ENCODE measurements at places on chromosomes 1 and 21.

GRCh38 chr1:197515421-197515820, 247.4 kb downstream of the CRB1 start:
- no peak for DNase-seq

GRCh38 chr1:18575620-18576019, 55.0 kb upstream of the PAX7 start:
- peak; percentile 11 for DNase-seq

- DNase-seq: no peak
These were observed 47.8 kb downstream of the USP24 start for GRCh38 chr1:55167224-55167871.

DNA sequence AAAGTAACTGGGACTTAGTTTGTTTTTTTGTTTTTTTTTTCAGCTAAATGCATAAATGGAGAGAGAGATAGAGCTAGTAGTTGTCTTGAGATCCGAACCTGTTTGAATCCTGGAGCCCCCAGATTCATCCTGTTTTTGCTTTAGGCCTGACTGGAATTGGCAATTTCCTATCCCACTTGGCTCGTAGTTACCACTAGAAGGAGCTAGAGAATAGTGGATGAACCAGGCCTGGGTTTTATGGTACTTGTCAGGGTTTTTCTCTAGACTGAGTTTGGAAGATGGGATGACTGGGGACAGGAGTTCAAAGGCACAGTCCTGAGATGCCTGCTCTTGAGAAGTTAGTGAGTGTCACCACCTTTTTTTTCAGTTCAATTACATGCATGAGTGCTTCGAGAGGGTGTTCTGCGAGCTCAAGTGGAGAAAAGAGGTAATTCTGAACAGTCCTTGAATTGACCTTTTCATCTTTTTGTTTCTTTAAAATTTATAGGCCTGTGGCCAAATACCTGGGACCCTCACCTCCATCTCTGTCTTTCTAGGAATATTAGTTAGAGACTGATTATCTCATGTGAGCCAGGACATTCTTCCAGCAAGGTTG, 23.4 kb downstream of the CELF3 start:
- DNase-seq: no peak

DNA sequence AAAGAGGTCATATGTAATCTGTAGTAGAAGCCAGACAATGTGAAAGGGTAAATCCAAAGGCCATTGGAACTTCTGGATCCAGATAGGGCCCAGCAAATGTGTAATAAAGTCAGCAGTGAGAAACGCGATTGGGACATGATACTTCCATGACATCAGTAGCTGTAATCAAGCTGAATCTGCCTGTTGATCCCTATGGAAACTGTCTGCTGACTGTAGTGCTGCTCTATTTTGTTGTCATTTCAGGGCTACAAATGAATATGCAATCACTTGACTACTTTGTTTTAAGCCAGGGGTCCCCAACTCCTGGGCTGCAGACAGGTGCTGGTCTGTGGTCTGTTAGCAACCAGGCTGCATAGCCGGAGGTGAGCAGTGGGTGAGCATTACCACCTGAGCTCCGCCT, 46.0 kb upstream of the RHOU start:
- DNase-seq: no peak

DNA sequence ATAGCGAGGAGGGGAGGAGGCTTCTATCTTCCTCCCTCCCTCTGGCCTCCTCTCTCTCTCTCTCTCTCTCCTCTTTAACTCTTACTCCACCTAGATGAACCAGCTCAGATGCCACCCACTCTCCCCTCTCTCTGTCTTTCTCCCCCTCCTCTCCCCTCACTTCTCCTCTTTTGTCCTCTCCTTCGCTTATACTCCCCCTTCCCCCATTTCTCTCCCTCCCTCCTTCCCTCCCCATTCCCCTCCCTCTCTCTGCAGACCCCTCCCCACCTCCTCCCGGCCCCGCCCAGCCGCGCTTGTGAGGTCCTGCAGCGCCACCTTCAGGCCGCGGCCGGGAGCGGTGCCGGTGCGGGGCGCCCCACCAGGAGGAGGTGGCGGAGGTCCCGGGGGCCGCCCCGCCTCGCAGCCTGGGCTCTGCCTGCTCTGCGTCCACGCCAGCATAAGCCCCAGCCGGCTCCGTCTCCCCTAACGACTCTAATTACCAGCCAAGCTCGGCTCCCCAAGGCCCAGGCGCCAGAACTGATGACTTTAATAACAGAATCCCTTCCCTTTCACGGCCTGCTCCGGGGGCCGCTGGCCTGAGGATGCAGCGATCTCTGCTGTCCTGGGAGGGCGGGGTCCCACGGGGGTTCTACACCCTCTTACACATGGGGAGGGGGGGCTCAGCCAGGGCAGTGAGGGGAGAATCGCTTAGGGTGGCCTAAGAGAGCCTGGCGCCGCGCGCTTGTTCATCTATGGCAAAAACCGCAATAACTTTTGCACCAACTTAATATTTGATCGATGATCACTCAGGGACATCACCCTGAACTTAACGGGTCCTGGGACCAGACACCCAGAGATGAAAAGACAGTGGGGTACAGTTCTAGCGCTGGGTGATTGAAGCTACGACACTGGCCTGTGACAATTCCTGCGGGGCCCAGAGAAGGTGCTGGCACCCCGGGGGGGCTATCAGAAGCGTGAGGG, 637.3 kb downstream of the MATN1 start:
- no peak for DNase-seq

DNA sequence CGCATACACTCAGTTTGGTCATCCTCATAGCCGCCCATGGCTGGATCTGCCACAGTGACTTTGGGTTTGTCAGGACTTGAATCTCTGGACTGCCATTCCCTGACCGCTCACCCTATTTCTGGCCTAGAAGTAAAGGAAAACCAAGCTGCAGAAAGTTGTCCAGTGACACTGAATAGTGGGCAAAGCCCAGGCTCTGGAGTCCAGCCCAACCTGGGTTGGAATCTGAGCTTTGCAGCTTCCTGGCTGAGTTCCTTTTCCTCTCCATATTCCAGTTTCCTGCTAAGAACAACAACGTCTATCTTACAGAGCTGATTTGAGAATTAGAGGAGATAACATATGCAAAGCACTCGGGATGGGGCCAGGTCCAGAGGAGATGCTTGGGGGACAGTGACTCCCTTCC, 15.6 kb upstream of the EIF4G3 start:
- no peak for DNase-seq

GRCh38 chr1:217139513-217139912, 416.3 kb upstream of the ESRRG start:
- no peak for DNase-seq

- DNase-seq: no peak
These were observed 1.4 kb upstream of the TNFRSF14 start for GRCh38 chr1:2554621-2555387.

DNA sequence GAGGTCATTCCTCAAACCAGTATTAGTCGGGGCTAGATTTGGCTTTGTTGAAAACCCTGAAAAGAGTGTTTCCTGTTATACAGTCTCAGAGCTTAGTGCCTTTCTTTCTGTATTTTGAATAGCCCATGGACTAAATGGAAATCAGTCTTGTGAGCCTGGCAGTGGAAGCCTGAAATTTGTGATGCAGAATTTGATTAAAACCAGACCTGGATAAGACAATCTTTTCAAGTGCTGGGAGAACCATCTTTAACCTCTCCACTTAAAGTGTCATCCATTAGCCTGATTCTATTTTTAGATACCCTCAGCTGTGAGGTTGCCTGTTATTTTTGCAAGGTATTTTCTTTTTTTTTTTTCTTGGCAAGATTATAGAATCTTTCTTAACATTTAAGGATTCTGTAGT, 19.5 kb downstream of the ACTN2 start:
- DNase-seq: no peak

- DNase-seq: no peak
These were observed 2.2 kb downstream of the C1QTNF12 start for GRCh38 chr1:1244192-1244811.

DNA sequence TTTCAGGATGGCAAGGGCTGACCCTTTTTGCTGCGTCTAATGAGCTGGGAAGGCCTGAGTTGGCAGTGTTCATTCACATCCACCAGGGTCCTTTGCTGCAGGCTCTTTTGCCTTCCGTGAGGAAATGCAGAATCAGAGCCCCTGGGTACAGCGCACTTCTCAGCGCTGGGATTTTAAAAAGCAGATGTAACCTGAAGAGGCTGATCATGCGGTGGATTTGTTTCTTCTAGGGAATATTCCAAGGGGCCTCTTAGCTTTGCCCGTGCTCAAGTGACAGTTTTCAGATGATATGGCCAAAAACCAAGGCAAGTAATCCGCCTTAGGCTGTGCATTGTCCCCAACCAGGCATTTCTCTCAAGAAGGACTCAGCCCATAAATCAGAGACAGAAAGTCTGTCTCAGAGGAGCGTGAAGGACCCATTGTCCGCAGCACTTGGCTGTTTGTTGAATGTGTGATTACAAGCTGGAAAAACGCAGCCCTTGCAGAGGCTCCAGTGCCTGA, 237.6 kb downstream of the PTPRC start:
- no peak for DNase-seq

DNA sequence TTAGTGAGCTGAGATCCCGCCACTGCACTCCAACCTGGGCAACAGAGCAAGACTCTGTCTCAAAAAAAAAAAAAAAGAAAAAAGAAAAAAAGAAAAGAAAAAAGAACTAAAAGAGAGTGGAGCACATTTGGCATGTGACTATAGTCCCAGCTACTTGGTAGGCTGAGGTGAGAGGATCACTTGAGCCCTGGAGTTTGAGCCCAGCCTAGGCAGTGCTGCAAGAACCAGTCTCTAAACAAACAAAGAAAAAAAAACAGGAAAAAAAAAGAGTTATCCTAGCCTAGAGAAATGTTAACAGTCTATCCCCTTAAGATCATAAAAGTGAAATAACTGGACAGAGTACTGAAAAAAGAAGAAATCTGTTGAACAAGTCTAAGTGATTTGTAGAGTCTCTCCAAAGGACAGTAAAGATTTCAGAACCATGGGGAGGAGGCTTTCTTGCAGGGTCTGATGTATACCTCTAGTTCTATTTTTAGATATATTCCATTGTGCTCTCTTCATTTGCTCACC, 4.5 kb upstream of the PRDX1 start:
- no peak for DNase-seq

DNA sequence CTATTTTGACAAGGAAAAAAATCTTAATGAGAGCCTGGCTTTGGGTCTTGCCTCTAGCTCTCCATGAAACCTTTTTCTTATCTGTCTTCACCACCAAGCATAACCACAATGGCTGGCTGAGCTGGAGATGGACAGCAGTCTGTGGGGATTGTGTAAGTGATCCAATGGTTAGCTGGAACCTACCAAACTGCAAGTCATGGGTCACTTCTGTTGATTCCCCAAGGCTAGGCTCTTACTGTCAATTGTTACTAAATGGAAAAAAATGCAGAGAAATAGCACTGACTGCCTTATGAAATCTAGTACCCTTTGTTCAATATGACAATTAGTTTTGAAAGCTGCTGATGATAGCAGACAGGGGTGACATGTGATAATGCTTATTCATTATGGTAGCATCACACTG, 359.0 kb downstream of the ST6GALNAC3 start:
- no peak for DNase-seq

DNA sequence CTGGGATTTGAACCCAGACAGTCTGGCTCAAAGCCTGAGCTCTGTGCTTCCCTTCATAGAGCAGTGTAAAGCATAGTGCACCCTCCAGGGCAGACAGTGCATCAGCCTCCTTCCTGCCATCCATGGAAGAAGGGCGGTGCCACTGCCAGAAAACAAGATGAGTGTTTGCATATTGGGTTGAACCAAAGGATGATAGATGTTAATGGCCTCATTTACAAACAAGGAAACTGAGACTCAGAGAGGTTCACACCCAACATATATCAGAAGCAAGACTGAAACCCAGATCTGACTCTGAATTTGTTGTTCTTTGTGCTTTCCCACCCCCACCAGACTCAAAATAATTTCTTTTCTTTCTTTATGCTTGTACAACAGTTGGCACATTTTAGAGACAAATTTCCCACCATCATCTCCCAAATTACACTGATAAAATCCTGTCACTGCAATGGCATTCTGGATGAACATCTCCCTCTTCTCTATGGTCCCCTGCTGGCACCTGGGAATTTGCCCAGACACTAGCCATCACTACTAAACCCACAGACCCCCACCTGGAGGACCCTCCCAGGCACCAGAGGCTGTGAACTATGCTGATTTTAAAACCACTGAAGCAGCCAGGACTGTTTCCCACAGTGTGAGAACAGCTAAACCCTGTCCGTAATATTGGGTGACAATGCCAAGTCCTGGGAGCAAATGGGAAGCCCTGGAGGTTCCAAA, 45.4 kb upstream of the MPZL1 start:
- no peak for DNase-seq

DNA sequence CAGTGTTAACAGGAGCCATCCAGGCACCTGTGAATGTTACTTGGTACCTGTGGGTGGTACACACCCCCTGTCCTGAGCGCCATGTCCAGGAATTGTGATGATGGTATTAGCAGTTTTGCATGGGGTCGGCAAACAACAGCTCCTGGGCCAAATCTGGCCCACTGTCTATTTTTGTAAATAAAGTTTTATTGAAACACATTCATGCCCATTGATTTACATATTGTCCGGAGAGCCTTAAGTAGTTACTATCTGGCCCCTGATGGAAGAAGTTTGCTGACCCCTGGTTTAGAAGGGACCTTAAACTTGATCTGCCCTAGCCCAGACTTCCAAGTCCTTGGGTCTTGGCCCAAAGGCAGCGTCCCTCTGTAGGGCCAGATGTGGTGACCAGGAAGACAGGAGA, 58.3 kb downstream of the SPSB1 start:
- DNase-seq: no peak

DNA sequence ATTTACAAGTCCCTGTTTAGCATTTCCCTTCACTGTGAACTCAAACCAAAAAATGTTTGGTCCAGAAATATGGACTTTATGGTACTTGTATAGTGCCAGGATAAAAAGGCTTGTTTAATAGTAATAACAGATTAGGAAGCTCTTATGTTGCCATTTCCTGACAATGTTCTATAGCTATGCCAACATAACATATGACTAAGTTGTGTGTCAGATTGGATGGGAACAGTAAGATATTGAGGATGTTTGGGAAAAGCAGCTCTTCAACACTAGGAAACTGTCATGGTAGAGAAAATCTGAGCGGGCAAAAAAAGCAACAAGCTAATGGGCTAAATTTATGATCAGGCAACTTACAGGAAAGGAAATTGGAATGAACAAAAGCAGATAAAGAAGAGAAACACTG, 287.1 kb upstream of the ADGRL4 start:
- DNase-seq: no peak

DNA sequence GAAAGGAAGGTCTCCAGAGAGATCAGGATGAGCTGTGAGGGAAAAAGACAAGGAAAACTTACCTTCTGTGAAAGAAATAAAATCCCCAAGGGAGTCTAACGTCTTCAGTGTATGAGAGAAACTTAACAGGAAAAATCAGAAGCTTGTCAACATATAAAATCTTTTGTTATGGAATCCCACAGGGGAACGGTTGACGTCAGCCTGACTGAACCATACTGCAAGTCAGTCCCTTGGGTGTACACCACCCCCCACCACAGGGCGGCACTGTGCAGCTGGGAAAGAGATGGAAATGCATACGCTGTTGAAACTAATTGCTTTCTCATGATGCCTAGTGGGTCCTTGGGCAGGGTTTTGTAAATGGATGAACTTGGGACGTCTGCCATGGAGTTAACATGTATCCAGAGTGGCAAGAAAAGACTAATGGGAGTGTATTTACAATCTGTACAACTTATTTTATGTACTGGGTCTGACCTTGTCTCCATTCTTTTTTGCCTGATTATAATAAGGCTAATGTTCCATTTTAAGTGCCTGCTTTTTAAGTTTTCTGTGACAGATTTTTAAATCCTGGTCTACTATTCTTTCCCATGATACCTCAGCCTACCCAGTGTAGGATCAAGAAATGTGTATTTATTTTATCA, 22.7 kb downstream of the UTP25 start:
- DNase-seq: no peak

- peak; percentile 30 for DNase-seq
These were observed 281.4 kb downstream of the AJAP1 start for GRCh38 chr1:4935807-4936206.

- DNase-seq: no peak
These were observed 26.6 kb downstream of the PCNT start for GRCh38 chr21:46350571-46350970.
